ENCODE measurements at places on chromosomes 2 and 18.
A peak's percentile ranks its signal among the peaks of the same experiment; 100 is the strongest.

DNA sequence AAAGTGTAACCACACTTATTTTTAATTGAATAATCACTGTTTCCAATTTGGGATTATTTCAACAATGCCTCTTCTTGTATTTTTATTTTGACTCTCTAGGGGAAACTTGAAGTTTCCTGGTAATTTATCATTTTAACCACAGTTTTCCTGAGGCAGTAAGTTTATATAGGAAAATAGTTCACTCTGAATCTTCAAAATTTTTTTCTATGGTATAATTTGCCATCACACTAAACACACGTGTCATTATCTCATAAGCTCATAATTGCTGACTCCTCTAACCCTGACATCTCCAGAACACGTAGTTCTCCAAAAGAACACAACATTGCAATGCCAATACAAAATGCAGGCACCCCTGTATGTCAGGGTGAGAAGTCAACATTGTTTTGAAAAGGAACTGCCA is 102.2 kb upstream of the FZD7 start:
- DNase-seq, result no peak

DNA sequence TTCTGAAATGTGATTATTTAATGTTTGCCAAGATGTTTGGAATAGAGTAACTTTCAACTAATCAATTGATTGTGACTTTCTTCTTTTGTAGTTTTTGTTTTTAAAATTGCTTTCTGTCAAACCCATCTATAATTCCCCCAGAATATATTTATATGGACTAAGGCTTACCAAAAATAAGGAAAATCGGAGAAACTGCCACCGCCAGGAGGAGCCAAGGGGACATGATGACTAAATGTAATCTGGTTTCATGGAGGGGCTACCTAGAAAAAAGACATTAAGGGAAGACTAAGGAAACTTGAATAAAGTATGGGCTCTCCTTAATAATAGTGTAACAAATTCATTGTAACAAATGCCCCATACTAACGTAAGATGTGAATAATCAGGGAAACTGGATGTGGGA is 19.5 kb downstream of the BOLA3 start:
- no peak for DNase-seq

- peak; percentile 58 for DNase-seq
Observed at GRCh38 chr2:64859312-64860212, 129.6 kb upstream of the SLC1A4 start.

GRCh38 chr2:52931660-52932059 is 835.9 kb upstream of the CHAC2 start:
- DNase-seq, result no peak

- DNase-seq, result no peak
Observed at GRCh38 chr18:76410660-76411417, 84.2 kb downstream of the ZNF516 start.

GRCh38 chr2:3462493-3463104 is 56.7 kb downstream of the ADI1 start:
- DNase-seq, result peak; percentile 29

DNA sequence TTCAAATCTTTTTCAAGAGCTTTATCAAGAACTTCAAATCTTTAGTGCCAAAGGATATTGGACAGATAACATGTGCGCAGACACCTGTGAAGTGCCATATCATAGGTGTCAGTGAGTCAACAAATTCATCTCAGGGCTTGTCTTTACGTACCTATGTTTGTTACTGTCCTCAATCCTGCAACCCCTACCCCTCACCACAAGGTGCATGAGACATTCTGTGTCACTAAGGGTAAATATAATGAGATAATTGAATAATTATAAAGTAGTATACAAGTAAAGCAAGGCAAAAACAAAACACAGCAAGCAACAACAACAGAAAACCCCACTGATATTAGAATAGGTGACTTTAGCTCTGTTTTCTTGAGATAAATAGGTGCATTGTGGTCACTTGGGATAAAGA is 1495.8 kb upstream of the TMEFF2 start:
- no peak for DNase-seq

GRCh38 chr18:65852273-65852672 is 101.5 kb downstream of the CDH7 start:
- no peak for DNase-seq

DNA sequence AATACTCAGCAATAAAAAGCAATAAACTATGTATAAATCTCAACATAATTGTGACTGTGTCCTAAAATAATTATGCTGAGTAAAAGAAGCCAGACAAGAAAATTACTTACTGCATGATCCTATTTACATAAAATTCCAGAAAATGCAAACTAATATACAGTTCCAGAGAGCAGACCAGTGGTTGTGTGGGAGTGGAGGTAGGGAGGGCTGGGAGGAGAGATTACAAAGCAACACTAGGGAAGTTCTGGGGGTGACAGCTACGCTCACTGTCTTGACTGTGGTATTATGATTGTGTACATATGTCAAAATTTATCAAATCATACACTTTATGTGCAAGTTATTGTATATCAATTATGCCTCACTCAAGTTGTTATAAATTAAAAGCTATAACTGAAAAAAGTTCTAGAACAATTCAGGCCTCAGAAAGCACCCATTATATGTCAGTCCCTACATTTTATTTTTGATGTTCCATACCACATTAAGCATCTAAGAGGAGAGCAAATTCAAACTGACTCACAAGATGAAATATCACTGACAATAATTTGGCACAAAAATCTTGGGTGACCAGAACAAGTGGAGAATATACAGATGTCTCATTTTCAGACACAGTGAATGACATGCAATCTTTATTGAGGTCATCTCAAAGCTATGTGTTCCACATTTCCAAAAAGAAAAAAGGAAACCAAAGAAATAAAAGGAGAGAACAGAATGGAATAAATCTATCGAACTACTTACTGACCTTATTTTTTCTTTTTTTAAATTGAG is 85.1 kb downstream of the ANTXR1 start:
- no peak for DNase-seq

DNA sequence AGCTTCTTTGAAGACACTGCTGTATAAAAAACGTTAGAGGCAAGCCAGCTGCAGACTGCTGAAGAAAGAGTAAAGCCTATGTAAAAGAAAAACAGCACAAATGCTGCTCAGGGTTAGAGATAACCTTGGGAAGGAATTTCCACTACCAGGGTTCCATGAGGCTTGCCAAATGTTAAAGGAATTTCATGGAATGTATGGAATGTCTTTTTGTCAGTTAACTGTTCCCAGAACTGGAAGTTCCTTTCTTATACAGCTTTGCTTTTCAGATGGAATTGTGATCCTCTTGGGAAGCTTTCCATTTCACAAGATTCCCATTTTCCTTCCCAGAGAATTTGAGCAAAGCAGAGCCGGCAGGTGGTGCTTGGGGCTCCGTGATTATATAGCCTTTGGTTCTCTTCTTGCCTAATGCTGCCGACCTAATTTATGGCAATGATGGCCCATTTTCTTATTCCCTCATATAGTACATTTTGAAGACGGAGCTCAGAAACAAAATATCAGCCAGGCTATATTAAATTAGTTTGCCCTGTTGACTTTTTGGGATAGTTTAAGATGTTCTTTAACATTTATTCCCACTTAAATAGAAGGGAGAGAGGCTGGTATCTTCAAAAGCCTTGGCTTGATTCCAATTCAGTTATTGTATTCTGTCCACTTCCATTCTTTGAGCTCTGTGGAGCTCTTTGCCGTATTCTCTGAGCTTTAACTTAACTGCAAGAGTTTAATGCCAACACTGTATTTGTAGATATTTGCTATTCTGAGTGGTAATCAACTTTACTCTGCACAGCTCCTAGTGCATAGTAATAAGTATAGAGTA is 162.3 kb downstream of the PHLPP1 start:
- no peak for DNase-seq

- no peak for DNase-seq
Observed at GRCh38 chr2:225938991-225939390, 539.5 kb downstream of the NYAP2 start.

DNA sequence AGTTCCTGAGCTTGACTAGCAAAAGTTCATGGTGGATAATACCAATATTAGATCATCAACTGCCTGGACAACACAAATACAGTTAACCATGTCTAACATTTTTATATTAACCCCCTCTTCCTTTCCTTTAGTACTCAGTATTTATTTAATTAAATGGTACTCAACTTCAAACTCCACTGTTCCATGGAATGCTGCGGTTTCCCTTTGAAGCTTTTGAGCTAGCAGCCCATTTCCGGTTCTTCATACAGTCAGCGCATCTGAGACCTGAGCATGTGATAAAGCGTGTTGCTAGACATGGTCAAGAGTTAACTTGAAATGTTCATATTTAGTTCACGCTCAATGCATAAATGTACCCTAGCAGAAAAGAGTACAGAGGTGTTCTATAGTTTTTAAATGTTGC is 278.4 kb downstream of the ALPK2 start:
- DNase-seq, result no peak

GRCh38 chr2:98508709-98509066 is 64.0 kb downstream of the INPP4A start:
- DNase-seq, result no peak

- no peak for DNase-seq
Observed at GRCh38 chr18:7349181-7349837, 118.4 kb downstream of the LRRC30 start.

- no peak for DNase-seq
Observed at GRCh38 chr2:232748038-232748437, 28.3 kb downstream of the KCNJ13 start.

DNA sequence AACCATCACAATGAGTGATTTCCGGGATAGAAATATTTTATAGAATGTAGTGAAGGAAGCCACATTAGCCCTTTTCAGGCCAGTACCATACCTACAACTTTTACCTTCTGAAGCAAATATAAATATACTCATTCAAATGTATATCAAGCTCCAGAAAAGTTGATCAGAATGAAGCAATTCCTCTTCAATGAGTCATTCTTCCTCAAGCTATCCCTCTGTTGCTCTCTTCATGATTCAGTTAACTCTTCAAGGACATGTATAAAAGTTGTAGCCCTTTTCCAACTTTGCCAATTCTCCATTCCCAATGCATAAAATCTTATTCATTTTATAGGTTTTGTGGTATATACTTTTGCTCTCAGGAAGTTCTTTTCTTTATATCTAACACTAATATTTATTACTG is 242.1 kb upstream of the RGPD4 start:
- no peak for DNase-seq

DNA sequence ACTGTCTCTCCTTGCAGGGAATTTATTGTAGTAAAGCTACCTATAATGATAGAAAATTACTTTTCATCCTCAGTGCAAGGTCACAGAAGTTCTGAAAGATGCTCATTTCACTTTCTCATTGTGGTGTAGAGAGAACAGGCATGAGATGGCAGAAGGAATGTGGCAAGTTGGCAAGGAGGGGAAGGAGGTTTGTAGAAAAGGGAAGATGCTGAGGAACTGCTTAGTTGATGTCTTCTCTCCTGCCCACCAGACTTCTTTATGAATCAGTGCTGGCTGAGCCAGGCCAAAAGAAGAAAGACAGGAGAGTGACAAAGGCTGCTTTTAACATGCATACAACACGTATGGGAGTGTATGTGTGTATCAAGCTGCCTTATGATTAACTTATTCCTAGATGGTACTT is 164.4 kb downstream of the PRPF40A start:
- DNase-seq, result no peak

- peak; percentile 50 for DNase-seq
Observed at GRCh38 chr2:240567872-240568677, at the start of gene RNPEPL1. RNPEPL1 (plus strand) TSS chr2:240568484; CDS start chr2:240568587, 103 bp downstream.

DNA sequence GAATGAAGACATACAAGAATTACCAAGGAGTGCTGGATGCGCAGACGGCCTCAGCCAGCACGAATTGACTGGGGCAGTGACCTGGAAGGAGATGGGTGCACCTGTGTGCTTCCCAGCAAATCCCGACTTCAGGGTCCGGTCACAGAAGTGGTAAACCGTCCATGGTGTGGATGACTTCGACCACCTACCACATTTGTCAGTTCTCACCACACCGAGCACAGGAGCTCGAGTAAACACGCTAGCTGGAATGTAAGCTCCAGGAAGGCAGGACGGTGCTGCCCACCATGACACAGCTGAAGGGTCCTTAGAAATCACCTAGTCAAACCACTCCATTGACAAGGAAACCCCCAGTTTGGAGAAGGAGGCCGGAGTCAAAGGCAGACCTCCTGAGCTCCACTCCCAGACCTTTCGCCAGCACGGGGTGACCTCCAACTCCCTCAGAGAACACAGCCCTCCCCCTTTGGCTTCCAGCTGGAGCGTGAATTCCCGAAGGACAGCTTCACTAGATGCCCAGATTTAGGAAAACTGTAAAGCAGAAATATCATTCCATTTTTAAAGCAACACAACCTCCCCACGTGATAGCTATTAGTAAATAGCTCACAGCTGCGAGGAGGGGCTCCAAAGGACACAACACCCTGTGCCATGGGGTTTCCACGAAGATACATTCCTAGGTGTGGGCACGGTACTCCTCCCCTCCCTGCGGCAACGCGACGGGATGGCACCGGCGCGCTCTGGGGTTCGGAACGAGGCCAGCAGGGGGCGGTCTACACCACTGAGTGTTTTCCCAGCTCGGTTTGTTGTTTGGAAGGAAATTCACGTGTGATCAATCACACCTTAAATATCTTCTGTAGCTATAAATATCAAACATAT is 34.1 kb upstream of the GNAL start:
- peak; percentile 70 for DNase-seq

GRCh38 chr2:11177871-11178690 is 22.8 kb downstream of the SLC66A3 start:
- DNase-seq, result no peak
